ENCODE measurements at places on chromosomes 1 and 21.

- peak; percentile 40 for DNase-seq
Observed at GRCh38 chr1:91895832-91896556, 10.0 kb upstream of the TGFBR3 start.

DNA sequence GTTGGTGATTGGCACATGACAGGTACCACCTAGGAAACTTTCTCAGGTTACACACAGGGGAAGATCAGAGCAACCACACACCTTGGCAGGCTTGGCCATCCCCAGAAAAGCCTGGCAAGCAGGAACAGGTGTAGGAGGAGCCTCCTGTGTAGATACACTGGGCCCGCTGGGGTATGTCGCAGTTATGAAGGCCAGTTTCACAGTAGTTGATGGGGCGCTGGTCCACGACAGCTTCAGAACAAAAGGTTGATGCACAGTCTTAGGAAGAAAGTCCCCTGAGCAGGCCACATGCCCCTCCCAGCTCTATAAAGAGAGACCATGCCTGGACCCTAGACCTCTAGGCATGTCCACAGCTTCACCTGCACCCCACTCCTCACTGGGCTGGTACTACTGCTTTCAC is 51.6 kb downstream of the NID1 start:
- DNase-seq = no peak

DNA sequence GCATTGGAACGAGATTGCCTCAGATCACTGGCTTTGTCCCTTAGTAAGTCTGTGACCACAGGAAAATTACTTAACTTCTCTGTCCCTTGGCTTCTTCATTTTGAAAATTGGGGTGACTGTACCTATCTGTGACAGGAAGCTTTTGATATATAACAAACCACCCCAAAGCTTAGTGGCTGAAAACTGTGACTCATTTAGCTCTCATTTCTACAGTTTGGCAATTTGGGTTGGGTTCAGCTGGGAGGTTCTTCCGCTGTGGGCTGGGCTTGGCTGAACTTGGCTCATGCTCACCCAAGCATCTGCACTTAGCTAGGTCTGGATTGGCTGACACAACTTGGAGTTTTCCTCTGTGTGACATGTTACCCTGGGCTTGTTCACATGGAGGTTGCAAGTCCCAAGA is 14.0 kb downstream of the C1orf94 start:
- DNase-seq = no peak

DNA sequence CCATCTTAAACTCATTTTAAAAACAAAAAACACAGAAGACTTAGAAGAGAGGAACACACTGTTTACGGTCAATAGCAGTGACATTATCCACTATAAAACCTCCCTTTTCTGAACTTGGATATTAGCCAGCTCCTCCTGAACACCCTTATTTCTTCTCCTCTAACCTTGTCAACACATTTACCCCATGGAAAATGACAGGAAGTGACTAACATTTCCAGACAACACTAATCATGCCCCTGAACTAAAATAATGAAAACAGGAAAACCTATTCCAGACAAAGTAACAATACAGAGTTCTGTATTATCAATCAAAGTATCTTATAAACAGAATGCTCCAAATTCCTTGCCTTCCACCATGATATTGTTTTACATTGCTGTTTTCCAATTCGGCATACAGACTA is 45.3 kb downstream of the PALMD start:
- peak; percentile 27 for DNase-seq

GRCh38 chr1:45351508-45351907 is 11.3 kb upstream of the MUTYH start:
- no peak for DNase-seq

DNA sequence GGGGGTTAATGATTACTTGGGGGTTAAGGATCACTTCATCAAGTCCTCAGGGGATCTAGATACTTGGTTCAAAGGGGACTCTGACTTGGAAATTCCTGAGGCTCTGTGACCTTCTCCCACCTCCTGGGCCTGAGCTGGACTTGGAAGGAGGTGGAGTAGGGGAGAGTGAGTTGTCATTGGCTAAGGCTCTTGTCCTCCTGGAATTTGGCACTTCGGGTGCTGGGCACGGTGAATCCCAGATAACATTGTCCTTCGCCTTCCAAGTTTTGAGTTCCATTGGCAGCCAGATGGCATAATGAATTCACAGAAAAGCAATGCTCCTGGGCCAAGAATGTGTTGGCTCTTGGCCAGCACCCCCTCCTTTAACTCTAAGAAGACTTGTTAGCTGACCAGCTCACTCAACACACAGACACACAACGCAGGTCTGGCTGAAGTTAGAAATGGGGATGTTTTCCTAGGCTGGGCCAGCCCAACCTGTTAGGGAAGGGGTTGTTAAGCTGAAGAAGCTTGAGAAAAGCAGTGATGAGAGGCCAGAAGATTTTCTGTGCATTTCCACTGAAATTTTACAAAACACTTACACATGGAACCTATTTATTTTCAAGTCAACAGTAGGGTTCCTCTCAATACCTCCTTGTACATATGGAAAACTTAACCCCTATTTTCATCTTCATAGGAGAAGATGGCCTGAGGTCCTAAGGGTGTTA is 29.7 kb downstream of the SLC26A9 start:
- DNase-seq = no peak

DNA sequence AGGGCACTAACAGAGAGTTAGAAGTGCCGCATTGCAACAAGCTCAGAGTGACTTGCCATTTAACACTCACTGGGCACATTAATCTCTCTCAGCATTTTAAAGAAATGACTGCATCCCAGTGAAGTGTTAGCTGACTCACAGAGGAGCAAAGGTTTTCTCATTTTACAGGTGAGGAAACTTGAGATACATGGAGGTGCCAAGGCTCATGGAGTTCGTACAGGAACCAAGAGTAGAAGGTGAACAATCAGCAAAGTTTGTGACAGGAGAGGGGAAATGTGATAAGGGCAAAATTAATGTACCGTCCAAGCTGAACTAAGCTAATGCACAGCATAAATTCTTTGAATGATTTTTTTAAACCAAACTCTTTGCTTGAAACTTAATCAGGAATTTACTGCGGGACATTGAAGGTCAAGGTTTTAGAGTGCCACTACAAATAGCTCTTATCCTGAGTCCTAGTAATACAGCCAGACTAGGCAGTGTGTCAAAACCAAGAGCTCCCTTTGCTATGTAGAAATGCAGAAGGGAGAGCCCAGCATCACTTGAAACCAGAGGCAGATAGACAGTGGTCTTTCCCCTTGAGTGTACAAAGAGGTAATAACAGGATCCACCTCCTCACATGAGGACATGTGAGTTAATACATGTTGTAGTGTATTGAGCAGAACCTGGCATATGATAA is 22.4 kb upstream of the NTPCR start:
- no peak for DNase-seq

DNA sequence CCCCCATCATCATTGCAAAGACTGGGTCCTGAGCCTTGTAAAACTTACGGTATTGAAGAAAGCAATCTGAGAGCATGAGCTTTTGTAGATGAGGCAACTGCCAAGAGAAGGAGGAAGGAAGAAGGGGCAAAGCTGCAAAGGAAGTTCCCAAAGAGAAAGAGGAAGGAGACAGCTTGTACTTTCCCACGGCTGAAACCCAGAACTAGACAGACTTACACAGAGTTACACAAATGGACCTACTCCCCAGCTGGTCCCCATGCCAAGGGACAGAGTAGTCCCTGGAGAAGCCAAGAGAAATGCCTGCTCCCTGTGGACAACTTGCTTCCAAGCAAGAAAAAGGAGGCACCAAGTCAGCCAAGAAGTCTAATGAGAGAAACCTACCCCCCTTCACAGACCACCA is 22.6 kb downstream of the SLC5A9 start:
- no peak for DNase-seq

GRCh38 chr1:213947200-213947801 is 40.5 kb upstream of the PROX1 start:
- DNase-seq = no peak

DNA sequence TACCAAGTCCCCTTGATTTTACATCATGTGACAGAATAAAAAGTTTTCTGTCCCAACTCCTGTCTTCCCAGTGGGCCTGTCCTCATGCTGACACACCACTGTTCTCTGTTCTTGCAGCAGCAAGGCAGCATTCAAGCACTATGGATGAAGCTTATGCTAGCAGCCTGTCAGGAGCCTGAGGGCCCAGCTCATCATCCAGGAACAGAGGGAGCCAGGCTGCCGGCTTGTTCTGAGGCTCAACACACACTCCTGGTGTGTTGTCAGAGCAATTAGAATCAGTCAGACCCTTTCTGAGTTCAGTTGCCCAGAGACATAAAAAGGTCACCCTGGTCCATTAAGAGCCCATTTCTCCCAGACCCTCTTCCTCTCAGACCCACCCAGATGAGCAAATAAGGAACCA is 282.9 kb downstream of the SEC16B start:
- DNase-seq = no peak

GRCh38 chr1:228072658-228073043 is 9.9 kb upstream of the ARF1 start:
- no peak for DNase-seq

DNA sequence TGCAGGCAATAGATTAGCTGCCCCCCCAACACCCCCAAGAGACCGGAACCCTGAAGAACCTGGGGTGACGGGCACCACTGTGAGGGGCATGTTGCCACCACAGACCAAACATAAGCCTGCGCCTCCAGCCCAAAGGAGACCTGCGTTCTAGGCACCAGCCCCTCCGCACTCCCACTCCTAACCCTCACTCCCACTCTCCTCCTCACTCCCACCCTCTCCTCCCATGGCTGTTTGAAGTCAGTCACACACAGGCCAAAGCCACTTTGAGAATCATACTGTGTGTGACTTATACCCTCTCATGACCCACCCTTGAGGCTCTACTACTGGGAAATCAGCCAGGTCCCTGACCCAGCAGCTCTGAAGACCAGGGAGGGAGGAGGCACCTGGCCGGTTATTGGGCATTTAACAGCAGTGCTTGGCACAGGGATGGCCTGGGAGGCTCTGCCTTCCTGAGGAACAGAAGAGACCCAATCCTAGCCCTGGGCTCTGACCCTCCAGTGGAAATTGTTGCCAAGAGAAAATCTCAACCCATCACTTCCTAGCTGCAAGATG is 43.5 kb downstream of the FBXO2 start:
- no peak for DNase-seq

GRCh38 chr1:209860293-209860881 is 32.6 kb downstream of the UTP25 start:
- DNase-seq = peak; percentile 92

GRCh38 chr1:91523482-91523881 is 22.8 kb downstream of the CDC7 start:
- no peak for DNase-seq

DNA sequence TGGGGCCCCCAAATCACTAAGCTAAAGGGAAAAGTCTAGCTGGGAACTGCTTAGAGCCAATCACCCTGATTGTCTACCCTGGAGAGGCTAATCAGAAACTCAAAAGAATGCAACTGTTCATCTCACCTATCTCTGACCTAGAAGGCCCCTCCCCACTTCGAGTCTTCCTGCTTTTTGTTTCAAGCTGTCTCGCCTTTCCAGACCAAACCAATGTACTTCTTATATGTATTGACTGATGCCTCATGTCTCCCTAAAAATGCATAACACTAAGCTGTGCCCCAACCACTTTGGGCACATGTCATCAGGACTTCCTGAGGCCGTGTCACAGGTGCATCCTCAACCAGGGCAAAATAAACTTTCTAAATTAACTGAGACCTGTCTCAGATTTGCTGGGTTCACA is 209.5 kb downstream of the APP start:
- no peak for DNase-seq

- peak; percentile 62 for DNase-seq
Observed at GRCh38 chr1:71490432-71490831, 409.6 kb upstream of the ZRANB2 start.

GRCh38 chr1:20138961-20139550 is at the start of gene PLA2G2F:
Gene PLA2G2F (plus strand): TSS chr1:20139323. CDS start chr1:20139428, 105 bp downstream.
- DNase-seq = no peak

DNA sequence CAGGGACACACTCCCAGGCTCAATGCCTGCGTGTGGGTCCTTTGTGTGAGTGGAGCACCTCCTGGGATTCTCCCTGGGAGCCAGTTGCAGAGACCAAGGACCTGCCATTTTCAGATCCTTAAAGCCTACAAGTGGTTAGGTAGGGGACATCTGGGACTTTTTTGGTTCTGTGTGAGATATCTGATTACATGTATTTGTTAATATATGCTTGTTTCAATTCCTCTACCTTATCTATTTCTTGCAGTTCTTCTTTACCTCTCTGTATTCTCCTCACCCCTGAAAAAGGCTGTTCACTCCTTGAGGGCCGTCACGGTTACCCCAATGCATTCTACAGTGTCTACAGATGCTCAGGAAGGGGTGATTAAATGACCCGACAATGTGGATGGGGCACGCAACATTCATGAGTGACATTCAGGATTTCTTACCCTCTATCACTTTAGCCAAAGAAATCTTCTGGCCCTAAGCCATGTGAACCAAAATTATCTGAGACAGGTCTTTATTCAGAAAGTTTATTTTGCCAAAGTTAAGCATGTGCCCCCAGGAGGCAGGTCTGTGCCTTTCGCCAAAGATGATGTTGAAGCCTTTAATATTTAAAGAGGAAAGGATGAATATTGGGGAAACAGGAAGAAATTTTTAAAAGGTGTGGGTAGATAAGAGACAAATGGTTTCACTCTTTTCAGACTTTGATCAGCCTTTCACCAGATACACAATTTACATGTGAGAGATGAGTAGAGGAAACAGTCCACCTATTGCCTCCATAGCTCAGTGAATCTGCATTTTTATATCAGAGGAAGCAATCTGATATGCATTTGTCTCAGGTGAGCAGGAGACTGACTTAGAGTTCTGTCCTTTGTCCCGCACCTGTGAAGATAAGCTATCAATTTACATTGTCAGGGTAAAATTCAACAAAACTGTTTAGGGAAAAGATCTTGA is 44.6 kb upstream of the MPZL1 start:
- no peak for DNase-seq

DNA sequence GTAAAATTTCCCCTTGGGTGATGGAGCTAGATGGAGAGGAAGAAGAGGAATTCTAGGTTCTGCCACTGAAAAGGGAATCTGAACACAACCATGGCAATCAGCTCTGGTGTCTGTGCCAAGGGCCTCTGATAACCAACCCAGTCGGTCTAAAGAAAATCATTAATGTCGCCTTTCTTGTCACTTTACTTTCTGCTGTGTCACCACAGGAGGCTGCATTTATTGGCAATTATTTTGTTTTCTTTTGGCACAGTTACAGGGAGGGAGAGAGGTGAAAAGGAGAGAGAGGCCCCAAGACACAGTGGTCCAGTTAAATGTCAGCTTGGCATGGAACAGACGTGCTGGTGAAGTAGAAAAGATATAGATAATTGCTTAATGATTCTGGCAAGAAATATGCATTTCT is 287.0 kb downstream of the ASTN1 start:
- DNase-seq = no peak

DNA sequence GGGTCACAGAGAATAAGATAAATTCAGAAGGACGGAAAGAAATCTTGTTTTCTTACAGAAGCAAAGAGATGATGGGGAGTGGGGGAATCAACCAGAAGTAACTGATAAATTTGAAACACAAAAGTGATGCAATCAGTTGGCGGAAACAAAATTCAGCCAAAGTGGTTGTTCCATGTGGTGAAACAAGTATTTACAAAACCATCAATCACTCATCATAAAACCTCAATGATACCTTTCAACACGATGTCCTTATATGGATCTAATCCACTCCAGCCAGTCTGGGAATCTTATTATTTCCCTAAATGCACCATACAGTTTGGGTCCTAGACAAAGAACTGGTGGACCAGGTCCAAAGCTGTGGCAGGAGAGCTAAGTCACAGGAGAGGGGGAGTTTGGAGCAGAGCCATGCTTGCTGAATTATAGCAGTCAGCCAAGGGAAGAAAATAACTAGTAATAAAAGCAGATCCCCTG is 303.8 kb upstream of the LRRC7 start:
- DNase-seq = no peak

GRCh38 chr1:161086457-161086856 is 2.9 kb downstream of the NECTIN4 start:
- no peak for DNase-seq

- DNase-seq = no peak
Observed at GRCh38 chr1:114770989-114771388, 9.5 kb downstream of the SIKE1 start.

Measured in ELR (cell line).